ENCODE measurements at places on chromosomes 16 and 17. TPM values are rescaled to one million over a fixed set of nuclear protein-coding genes. Genes with fewer than 3 reads are reported as not detected.

GRCh38 chr17:41002814-41003213, 3.1 kb upstream of the KRTAP3-2 start:
- H3K4me1 ChIP-seq = no peaks in the 10 kb centered on the region
- H3K27ac ChIP-seq = no peak overlapping the region
- no peak for DNase-seq
- H3K4me3 ChIP-seq = no peak overlapping the region
- H3K27me3 ChIP-seq = no peaks in the 10 kb centered on the region

DNA sequence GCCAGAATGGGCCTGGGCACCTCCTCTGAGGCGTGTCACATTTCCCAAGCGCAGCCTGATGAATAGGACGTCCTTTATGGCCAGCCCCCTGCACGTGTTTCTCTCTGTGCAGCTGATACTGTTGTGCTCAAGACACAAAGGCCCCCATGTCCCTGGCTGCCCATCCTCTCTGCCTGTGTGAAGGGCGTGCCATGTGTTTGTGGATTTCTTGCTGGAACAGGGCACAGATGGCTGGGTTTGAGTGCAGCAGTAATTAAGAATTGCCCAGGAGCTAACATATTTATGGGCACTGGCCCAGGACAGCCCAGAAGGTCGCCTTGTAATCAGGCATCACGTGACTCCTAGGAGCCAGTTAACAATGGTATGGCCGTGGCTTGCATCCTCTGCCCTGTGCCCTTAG, 181.1 kb downstream of the CCDC182 start:
- no peak overlapping the region for H3K27ac ChIP-seq
- no peaks in the 10 kb centered on the region for H3K27me3 ChIP-seq
- no peaks in the 10 kb centered on the region for H3K36me3 ChIP-seq
- no peaks in the 10 kb centered on the region for H3K4me1 ChIP-seq

GRCh38 chr16:2147378-2147777, 1.0 kb upstream of the RAB26 start:
- peak overlapping the region; percentile 73 for H3K27ac ChIP-seq
- no peak overlapping the region for H3K4me3 ChIP-seq
- H3K4me1 ChIP-seq = peaks cover 23% of the 10 kb centered on the region

PERCC1 gene
- not detected for total RNA-seq
